ENCODE measurements at places on chromosomes 1 and 21.

- DNase-seq = peak; percentile 70
Observed at GRCh38 chr1:37473431-37474045, 842 bp upstream of the ZC3H12A start.

DNA sequence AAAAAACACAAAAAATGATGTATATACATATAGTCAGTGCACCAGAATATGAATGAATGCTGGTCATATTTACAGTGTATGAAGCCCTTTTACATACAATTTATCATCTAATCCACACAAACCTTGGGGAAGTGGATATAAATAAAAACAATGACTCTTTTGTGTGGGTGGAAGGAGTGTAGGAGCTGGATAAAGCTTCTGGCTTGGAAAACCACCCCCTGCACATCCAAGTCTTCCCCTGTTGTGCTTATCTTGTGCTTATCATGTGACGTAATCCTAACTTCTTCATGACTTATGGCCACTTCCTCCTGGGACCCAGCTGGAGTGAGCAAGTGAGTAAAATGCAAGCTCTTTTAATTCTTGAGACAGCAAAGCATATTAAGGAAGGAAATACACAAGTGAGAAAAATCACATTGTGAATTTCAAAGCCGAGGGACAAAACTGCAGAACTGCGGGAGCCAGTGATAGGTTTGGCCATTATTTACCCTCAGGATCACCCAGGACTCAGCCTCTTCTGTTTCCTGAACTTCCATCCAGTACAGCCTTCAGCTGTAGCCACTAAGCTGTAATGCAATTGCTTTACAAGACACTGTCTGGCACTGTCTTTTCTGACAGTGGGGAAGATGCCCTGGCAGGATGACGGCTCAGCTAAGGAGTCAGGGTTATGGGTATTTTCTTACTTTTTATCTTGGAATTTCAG is 104.0 kb upstream of the PPM1J start:
- DNase-seq = no peak

GRCh38 chr1:154859151-154859785 is 10.8 kb downstream of the KCNN3 start:
- no peak for DNase-seq

DNA sequence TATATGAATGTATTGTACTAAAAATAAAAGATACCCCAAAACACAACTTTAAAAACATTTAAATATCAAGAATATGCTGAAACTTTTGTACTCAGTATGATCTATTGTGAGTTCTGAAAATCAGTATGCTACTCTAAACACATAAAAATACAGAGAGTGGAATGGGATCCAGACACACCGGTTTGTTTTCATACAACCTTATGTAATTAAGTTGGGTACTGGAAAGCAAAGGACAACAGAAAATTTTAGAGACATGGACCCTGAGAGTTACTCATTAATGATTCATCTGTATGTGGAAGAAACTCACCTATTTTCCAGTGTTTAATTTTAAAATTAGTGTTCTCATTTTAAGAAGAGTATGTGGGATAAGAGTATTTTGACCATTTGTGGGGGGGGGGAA is 927 bp upstream of the CFHR3 start:
- DNase-seq = no peak
